ENCODE measurements at places on chromosomes 16 and 17.

DNA sequence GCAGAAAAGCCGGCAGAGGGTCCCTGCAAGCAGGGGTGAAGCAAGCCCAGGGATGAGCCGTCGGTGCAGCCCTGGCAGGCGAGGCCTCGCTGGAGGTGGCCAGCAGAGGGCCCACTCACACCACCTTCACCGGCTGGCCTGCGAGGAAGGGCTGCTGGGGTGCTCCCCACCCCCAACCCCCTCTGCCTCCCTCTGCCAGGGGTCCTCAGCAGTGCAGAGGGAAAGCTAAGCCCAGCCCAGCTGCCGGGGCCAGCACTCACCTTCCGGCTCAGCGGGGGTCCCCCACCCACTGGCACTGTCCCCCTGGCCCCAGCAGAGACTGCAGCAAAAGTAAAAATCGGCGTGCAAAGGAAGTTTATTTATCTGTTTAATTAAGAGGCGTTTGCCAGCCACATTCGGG lies 113.4 kb downstream of the ENGASE start:
- DNase-seq: no peak

GRCh38 chr17:7224661-7225111 lies 4.9 kb downstream of the ACADVL start:
- no peak for DNase-seq

- DNase-seq: no peak
Measured at GRCh38 chr17:69763503-69763902, 311.5 kb upstream of the KCNJ16 start.

GRCh38 chr16:54628796-54629625 lies 301.7 kb upstream of the IRX5 start:
- no peak for DNase-seq

DNA sequence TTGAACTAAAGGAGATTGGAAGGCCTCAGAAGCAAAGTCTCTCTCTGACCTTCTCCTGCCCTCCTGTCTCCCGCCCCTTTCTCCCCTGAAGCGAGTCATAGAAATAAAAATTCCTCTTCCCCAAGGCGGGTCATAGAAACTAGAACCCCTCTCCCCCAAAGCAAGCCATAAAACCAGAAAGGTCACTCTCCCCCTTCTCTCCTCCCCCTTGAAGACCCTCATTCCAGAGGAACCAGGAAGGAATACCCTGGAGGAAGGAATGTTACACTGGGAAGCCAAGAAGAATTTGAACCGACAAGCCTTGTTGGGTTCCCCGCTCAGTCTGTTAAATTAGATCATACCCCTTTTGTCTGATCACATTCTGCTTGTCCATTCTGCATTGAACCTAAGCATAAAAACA lies 2.7 kb upstream of the GJC1 start:
- DNase-seq: no peak

DNA sequence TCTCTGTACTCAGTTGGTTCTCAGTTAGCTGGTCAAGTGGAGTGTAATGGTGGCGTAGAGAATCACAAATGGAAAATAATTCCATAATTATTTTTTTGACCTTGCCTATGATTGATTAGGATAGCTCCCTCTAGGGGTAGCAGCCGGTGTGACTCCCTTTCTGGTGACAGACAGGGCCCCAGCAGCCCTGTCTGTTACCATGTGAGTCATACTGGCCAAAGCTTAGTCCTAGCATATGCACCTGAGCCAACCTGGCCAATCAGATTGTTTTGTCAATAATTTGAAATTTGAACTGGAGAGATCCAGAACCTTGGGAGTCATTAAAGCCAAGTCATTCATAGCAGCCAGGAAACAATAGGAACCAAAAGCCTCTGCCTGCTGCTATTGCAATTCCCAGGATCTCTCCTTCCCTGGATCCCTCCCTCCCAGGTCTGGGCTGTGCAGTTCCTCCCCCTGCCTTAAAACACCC lies 5.6 kb downstream of the PNPO start:
- peak; percentile 82 for DNase-seq

DNA sequence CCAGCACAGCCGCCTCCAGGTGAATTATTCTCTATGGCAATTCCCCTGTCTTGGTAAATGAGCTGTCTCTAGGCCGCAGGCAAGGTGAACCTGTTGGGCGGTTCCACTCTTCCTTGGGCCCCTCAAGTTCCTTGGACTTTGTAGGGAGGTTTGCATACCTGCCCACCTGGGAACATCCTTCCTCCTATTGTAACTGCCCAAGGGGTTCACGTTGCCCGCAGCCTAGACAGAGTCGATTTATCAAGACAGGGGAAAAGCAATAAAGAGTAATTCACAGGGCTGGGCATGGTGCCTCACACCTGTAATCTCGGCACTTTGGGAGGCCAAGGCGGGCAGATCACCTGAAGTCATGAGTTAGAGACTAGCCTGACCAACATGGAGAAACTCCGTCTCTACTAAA lies 122.5 kb downstream of the KCNJ18 start:
- DNase-seq: no peak

DNA sequence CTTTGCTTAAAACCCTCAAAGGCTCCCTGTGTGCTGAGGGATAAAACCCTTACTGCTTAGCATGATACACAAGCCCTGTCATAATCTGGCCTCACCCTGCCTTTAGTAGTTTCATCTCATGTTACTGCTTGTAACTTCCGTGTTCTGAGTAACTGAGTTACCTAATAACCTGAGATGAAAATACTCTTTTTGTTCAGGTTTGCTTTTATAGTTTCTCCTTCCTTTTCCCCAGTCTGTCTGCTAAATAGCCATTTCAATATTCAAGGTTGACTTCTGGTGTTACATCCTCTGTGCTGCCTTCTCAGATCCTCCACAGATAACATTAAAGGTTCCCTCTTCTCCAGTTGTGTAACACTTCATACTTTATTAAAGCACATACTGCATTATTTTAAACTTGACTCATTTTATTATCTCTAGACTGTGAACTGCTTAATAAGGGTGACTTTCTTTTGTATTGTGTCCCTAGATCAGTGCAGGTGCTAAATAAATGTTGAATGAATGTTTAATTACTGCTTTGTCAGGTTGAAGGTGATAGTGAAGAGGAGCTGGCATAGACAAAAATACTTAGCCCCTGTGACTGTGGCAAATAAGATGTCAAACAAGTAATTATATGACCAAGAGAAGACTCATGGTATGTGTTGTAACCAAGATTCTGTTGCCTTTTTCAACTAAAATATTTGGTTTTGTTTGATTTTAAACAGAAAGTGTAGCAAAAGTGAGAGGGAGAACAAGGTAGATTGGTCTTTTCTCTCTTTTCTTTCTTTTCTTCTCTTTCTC lies 47.8 kb downstream of the NFAT5 start:
- no peak for DNase-seq

- DNase-seq: no peak
Measured at GRCh38 chr17:32398946-32399345, 45.4 kb upstream of the PSMD11 start.

GRCh38 chr16:76777721-76778465 lies 413.1 kb upstream of the MON1B start:
- no peak for DNase-seq

GRCh38 chr17:12040478-12040877 lies 19.8 kb downstream of the MAP2K4 start:
- DNase-seq: no peak

DNA sequence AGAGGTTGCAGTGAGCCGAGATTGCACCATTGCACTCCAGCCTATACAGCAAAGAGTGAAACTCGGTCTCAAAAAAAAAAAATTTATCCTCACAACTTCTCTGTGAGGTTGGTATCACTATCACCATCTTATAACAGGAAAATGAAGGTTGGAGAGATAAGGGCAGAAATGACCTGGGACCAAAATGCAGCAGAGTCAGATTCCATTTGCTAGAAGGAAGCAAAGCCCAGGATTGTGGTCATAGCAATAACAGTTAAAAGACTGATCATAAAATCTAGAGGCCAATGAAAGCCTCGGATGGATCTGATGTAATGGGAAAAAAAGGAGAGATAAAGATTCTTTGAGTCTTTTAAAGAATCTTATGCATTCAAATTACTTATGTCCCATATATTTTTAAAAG lies 69.6 kb upstream of the TEKT1 start:
- no peak for DNase-seq

GRCh38 chr16:82150549-82150948 lies 19.5 kb downstream of the MPHOSPH6 start:
- no peak for DNase-seq

DNA sequence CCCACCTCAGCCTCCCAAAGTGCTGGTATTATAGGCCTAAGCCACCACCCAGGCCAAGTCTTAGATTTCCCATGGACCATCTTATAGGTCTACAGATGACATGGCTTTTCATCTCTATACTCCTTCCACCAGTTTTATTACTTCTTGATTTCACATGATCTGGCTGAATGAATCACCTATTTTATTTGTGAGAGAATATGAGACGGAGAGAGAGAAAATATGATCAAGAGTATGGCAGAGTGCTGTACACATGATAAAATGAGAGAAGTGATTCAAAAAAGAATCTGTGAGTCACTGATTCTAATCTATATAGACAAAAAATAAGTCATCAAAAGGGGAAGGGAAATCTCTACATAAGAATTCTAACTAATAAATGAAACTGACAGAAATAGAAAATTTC lies 13.7 kb downstream of the ACSM1 start:
- no peak for DNase-seq

DNA sequence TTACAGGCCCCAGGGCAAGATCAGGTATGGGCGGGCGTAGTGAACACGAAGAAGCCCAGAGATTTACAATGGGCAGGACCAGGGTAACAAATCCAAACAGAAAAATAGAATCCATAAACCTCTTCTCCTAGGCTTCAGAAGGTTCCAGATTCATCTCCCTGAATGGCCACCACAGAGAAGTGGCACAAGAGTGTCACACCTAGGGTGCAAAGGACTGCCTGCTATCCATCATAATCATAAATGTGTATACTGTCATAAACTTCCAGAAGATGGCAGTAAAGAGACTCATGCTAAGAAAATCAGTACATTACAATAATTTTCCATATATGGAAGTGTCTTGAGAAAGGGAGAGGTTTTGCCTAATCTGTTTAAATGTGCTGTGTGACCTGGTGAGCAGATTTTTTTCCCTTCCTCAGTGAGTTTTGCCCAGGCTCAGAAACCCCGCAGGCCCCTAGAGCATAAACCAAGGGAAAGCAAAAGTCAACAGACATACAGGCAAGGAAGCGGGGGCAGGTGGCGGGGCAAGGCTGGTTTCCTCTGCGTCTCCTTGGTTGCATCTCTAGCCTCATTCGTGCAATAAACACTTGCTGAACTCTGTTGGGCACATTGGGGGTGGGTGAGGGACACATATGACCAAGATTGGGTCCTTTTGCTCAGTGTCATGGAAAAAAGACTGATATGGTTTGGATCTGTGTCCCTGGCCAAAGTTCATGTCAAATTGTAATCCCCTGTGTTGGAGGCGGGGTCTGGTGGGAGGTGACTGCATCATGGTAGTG lies 92.0 kb upstream of the CDH5 start:
- DNase-seq: no peak

- DNase-seq: no peak
Measured at GRCh38 chr17:63258785-63259184, 187.3 kb downstream of the CYB561 start.

- no peak for DNase-seq
Measured at GRCh38 chr16:84199861-84200260, 8.9 kb downstream of the ADAD2 start.

DNA sequence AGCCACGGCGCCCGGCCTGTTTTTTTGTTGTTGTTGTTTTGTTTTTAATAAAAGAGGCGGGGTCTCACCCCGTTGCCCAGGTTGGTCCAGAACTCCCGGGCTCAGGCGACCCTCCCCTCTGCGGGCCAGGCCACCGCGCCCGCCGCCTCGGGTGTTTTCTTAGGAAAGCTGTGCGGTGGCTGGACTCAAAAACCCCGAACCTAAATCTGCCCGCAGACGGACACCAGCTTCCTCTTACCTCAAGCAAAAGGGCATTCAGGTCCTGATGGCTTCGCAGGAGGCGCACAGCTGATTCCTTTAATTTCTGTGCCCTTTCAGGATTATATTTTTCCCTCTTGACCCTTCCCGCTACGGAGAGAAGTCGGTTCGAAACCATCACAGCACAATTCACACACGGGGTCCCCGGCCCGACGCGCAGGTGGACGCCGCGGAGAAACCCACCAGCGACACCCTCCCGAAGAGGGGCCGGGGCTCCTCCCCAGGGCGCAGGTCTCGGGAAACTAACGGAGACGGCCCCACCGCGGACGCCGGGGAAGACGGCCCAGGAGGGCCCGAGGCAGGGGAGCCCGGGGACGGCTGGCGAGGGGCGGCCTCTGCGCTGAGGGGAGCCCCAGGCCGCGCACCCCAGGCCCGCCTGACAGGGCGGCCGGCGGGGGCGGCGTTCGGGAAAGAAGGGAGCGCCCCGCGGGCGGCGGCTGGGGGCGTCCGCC lies 653 bp downstream of the FANCA start:
- DNase-seq: no peak

DNA sequence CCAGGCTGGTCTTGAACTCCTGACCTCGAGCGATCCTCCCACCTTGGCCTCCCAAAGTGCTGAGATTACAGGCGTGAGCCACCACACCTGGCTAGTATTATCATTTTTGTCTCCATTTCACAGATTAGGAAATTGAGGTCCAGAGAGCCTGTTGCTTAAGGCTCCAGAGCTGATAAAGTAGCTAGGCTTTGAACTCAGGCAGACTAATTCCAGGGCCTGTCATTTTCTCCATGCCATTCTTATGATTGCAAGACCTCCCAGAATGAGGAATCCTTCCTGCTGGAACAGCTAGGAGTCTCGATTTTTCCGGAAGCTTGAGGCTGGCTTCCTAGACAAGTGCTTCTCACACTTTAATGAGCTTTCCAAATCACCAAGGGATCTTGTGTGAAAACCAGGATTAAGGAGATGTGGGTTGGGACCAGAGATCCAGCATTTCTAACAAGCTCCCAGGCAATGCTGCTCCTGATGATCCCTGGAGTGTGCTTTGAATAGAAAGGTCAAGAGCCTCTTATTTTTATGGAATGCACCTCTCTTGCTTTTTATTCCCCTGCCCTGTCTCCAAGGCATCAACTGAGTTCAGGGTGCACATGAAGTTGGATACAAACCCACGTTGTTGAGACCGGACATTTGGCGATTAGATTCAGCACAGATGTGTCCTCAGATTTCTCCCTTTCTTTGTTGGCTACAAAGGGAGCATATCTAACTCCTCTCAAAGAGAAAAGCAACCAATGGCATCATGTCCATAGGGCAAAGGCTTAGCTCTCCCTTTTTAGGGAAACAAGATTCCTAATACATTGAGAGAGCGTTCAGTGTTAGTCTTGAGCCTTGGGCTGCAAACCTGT lies 40.3 kb upstream of the FAM20A start:
- no peak for DNase-seq

DNA sequence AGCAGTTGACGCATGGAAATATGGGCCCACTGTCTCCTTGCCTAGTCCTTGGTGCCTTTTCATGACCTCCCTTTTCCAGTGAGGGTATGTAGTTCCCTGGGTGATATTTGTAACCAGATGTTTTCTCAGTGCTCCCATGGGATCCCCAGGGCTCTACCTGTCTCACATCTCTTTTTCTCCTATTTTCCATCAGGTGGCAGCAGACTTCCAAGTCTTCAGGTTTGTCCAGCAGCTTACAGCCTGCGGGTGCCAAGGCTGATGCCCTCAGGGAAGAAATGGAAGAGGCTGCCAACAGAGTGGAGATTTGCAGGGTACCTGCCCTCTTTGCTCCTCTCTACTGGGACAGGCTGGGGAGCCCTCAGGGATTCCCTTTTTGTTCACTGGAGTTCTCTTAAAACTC lies 89.1 kb downstream of the ELAC2 start:
- DNase-seq: no peak
